Nucleus accumbens (tissue), 56 donors: ENCODE measurements at places on chromosomes 3 and 15.
A peak's percentile ranks its signal among the peaks of the same experiment; 100 is the strongest.

DNA sequence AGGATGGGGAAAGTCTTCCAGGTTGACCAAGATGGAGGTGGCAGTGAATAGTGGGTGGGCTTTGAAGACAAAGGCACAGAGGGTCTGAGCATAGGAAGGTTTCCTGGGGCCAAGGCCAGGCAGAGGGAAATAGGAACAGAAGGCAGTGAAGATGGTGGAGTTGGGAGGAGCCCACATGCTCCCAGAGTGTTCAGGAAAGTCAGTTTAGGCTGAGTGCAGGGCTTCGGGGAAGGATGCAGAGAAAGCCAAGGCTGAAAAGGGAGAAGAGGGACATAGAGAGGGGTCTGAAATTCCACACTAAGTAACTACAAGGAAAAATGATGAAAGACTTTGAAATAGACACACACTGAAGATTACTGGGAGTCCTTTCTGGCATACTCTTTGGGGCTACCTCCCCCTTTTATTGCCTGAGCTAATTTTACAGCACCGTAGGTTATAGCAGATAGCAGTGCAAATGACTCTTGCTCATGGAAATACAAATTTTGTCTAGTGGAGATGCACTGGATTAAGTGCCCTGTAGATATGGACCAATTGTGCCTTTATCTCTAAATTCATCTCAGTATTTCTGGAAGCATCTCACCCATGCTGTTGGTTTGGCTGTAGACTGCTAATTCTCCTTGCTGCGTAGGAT, 3.8 kb downstream of the CX3CR1 start:
- DNase-seq, result no peak

GRCh38 chr3:151877269-151877668, 3.8 kb downstream of the SUCNR1 start:
- no peak for DNase-seq

GRCh38 chr15:45670511-45670910, 35.7 kb downstream of the SQOR start:
- DNase-seq, result no peak

GRCh38 chr15:26631894-26632293, 141.0 kb downstream of the GABRB3 start:
- DNase-seq, result no peak

GRCh38 chr3:7787871-7788828, 713.5 kb upstream of the LMCD1 start:
- no peak for DNase-seq

DNA sequence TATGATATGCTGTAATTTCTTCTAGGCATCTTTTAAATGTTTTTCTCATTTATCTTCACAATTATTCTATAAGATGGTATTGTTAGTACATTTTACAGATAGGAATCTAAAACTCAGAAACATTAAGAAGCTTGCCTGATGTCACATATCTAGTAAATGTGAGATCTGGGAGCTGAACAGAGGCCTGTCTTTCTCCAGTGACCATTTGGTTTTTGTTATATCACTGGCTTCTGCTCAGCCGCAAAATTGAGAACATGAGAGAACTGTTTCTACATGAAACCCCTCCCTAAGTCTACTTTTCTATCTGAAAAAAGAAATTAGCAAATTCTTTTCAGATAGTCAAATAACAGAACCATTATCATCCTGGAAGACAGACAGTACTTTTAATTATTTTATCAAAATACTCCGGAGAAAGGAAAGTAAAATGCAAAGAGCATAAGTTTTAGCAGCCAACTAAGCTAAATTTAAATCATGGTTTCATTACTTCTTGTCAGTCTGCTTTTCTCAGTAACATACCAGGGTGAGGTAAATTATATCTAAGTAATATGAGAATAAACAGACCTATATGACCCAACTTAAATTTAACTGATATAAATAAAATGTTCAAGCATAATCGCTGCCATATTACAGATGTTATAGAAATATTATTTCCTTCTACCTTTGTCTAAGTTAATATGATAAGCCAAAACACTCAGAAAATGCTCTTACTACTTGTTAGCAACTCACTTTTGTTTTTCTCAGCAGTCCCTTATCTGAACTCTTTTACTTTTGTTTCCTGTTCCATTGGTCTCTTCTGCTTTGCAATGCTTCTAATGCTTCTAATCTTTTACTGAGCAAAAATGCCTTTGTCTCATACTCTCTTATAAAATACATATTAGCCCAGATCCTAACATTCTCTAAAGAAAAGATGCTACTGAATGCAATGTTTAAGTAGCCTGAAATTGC, 68.0 kb upstream of the MBNL1 start:
- DNase-seq, result no peak

DNA sequence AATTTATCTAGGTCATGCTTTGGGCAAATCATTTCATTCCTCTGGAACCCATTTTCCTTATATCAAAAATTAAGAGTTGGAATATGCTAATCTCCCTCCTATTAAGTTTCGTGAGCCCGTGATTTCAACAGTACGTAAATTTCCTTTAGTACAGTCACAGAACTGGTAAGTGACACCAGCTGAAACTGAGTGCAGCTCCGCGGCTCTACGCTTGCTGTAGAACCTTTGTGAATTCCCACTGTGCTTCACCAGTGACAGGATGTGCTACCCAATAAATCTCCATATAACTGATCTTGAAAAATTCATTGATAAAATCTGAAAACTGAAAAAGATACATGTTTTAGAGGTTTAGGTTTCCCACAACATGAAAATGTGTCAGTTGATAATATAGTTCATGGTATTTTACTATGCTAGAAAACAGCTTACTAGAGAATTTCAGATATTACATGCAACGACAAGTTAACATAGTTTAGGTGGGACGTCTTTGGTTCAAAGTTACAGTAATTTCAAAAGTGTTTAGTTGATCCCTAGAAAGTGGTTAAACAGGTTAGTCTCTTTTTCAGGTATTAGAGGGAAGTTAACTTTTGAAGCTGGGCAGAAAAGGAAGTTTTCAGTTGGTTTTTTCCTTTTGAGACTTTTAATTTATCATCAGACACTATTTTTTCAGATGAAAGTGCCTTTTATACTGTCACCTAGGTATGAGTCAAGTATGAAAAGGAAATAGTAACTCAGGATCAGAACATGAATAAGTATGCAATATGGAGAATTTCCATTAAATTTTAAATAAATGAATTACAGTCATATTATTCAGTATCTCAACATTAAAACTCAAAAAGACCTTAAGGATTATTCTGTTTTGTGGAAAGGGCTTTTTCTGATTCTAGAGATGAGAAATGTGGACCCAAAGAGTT, 57.0 kb downstream of the PPARG start:
- no peak for DNase-seq

GRCh38 chr3:170117134-170117533, 64.4 kb downstream of the PHC3 start:
- no peak for DNase-seq

DNA sequence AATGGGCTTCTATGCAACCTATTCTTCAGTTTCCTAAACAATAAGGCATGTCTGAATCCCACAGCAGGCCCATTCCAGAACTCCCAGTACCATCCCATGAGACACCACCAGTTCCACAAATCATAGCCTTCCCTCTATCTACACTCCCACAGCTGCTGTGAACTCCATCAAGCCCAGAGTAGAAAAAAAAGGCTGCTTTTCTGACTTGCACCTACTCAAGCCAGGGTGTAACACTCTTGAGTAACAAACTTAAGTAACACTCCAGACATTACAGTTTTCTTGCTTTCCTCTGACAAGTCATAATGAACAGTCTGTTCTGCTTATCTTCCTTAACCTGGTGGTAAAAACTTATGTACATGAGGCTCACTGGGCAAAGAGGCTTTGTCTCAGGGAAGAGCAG, 283.1 kb downstream of the NFKBIZ start:
- no peak for DNase-seq

- no peak for DNase-seq
These were observed 52.8 kb downstream of the CORO2B start for GRCh38 chr15:68631601-68632051.

GRCh38 chr15:90563463-90563862, 33.7 kb downstream of the CRTC3 start:
- DNase-seq, result no peak

DNA sequence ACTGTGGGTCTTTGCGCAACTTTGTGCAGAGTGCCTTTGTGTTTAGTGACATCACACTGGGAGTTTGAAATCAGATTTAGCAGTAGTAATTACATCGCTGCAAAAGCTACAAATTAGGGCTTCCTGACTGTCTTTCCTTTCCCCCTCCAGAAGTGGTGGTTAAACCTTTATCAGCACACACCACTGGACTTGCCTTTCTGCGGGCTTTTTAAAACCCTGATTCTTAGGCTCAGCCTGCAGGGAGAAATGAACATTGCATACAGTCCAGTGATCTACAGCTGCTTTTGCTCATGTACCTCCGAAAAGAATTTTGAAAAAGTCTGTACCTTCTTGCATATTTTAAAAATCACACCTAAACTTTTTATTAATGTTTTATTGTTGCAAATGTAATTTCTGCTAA, 219.7 kb upstream of the NAALADL2 start:
- DNase-seq, result no peak

- DNase-seq, result peak; percentile 13
These were observed 9.6 kb downstream of the TGM4 start for GRCh38 chr3:44883999-44884431.

DNA sequence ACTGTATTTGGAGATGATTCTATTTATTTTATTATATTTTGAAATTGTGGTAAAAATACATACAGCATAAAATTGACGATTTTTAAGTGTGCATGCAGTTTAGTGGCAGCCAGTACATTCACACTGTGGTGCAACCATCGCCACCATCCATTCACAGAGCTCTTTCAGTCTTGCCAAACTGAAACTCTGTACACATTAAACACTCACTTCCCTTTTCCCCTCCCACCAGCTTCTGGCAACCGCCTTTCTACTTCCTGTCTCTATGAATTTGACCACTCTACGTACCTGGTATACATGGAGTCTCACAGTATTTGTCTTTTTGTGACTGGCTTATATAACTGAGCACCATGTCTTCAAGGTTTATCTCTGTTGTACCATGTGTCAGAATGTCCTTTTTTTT, 303.3 kb upstream of the ATP10A start:
- DNase-seq, result no peak

DNA sequence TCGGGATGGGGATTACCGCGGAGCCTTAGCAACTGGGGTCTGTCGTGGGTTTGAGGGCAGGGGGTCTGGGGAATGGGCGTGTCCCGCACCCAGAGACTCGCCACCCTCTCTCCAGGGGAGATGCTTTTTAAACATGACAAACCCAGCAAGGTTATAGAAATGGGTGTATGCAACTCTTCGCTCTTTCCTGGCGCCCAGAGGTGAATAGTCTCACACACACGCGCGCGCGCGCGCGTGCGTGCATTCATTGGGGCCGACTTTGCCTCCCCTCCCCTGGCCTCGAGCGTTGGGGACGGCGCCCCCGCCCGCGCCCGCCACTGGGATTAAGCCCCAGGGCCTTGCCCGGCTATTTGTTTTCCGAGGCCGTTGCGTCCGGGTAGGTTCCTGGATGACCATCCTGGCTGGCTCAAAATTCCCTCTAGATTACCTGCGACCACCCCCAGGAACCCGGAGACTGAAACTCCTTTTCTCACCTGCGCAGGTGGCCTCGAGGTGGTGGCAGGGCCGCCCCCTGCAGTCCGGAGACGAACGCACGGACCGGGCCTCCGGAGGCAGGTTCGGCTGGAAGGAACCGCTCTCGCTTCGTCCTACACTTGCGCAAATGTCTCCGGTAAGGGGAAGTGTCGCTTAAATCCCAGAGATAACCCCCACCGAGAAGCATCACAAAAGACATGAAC, 777 bp downstream of the GPR160 start:
- DNase-seq, result no peak

DNA sequence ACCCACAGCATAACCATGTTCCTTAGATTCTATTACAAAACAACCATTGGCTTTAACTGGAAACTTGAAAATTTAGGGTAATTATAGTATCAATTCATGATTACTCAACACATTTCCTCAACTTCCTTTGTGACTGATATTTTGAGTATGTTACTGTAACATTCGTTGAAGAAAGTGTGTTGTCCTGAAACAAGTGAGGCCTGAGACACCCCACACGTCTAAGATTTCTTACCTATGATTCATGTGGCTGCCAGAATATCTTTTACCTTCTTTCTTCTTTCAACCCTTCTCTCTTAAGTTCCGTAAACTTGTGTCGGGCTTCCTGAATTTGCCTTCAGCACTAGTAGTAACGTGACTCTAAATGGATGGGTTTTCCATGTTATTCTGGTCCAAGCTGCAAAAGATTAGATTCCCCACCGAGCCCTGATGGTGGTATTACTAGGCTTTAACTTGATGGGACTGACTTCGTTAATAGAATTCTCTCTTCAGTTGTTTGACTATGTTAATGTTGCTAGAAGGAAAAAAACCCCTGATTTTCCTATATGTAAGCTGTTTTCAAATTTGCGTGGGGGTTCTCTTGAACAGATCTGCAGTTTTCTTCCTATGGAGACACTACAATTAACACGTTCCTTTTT, 296.0 kb upstream of the ICE2 start:
- DNase-seq, result no peak

GRCh38 chr15:42289166-42289565, 15.9 kb upstream of the TMEM87A start:
- no peak for DNase-seq

GRCh38 chr3:121724130-121724529, 25.4 kb downstream of the GOLGB1 start:
- no peak for DNase-seq

DNA sequence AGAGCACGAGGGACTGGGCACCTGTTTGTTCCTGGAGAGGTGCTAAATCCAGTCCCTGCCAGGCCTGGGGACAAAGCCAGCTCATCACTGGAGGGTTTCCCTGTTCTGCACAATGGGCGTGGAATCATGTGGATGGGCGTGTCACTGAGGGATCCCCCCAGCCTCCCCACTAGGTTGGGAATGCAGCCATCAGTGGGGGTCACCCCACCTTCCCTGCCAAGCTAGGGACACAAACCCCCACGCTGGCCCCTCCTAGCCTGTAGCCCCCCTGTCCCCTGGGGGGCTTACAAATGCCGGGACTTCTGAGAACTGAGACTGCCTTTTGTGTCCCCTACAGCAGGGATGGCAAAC, 61.9 kb downstream of the NSMCE3 start:
- no peak for DNase-seq

GRCh38 chr3:13112521-13113345, 39.5 kb upstream of the IQSEC1 start:
- DNase-seq, result peak; percentile 35

DNA sequence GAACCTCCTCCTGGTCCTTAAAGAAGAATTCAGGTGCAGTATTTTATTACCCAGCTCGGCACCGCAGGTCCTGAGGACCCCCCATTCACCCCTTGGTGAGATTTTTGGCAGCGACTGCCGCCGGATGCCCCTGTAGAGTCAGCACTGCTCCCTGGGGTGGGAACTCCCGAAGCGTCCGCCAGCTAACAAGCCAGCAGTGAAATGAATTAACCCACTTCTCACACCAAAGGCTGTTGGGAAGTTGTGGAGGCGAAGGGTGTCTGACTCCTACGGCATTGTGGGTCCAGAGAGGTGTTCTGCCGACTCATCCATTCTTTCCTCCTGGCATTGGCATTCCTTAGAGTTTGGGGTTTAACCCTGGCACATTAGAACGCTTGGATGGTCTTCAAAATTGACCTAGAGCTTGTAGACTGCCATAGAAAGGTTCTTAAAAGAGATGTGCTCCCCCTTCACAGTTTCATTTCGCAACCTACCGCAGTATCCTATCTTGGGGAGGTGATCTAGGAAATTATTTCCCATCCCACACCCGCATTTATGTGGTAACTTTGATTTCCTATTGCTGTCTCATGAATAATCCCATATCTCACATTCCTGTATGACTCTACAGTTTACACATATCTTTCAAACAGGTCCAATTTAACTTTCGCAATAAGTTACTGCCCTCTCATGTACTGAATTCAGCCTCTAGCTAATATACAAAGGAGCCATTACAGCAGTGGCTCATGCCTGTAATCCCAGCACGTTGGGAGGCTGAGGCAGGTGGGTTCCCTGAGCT, 879 bp upstream of the EIF5A2 start:
- DNase-seq, result no peak
